ENCODE measurements at places on chromosomes 1 and 21.

DNA sequence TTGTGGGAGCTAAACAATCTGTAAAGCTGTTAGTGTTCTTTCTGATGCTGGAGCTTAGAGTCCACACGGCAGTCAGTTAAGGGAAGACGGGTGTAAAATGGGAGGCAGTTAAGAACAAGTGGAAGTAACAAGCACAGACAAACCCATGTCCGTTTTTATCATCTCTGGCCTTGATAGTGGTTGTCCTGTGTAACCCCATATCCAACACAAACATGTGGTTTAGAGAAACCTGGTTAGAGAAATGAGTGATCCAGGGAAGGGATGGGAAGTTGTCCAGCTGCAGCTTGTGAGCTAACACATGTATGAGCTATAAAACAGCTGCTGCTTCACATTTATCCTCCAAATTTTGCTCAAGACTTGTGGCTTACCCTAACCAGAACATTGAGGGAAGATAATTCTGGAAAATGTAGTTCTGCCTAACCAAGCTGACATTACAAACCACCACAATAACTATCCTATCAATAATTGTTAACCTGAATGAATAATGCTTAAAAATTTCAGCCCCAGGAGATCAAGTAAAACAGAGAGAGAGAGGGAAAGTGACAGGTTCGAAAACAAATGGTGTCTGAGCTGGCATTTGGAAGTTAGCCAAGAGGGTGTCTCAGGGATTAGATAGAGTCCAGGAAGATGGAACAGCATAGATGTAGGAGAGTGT, 10.6 kb upstream of the C1orf162 start:
- DNase-seq = no peak

- DNase-seq = no peak
Measured at GRCh38 chr21:27017246-27017645, 50.4 kb upstream of the ADAMTS5 start.

DNA sequence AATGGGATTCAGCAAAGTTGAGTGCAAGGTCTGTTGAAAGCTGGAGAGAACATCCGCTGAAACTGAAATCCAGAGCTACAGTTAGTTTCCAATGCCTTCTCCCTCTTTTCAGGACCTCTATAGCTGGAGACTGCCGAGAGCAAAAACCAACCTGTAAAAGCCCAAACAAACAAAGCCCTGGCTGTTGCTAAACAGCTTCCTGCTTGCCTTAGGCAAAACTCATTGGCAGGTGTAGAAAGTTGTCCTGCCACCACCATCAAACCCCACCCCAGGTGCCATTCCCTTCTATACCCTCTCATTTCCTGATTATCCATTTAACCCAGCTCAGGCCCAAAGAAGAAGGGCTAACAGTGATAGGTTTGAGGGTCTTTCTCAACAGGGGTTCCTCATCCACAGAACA, 24.7 kb downstream of the SCYL3 start:
- no peak for DNase-seq

DNA sequence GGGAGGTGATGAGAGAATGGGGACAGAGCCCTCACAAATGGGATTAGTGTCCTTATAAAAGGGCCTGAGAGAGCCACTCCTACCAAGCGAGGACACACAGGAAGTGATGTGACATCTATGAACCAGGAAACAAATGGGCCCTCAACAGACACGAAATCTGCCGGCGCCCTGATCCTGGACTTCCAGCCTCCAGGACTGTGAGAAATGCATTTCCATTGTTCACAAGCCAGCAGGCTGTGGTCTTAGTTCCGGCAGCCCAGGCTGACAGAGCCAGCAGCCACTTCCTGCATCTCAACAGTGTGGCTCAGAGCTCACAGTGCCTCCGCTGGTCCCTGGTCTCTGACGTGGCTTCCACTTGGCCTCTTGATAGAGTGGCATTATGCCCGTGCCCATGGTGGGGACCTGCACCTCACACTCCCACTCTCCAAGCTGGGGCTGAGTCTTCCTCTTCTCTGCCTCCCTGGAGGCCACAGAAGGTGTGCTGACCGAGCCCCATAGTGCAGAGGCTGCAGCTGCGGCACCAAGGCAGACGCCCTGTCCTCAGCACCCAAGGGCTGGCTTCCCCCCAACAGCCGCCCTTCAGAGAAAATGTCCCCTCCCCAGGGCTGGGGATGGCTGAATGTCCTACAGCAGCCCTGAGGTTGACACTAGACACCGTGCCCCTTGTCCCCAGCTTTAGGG, 44.9 kb downstream of the ACOT7 start:
- no peak for DNase-seq

- DNase-seq = no peak
Measured at GRCh38 chr1:204676043-204676442, 9.5 kb downstream of the LRRN2 start.

DNA sequence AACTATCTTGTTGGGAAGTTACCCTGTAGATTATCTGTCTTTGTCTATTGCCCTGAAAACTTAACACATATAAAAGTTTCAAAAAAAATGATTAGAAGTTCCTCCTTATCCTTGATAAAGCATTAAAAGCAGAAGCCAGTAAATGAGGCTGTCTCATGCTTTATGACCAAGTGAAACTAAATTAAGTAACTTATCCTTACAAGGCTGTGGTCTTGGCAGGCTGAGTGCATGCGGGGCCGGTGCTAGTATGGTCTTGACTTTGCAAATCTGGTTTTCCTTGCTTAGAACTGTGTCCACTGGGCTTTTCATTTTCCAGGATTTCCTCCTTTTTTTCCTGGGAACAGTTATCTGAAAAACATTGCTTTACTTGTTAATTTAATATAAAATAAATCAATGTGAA, 43.1 kb downstream of the PCNX2 start:
- no peak for DNase-seq

GRCh38 chr1:210489491-210489890, 160.8 kb downstream of the HHAT start:
- DNase-seq = no peak

All from stimulated activated CD8-positive, alpha-beta memory T cell treated with anti-CD3 and anti-CD28 coated beads, Interleukin-15, amount 100 ng/mL, for 48 hours (primary cell).